Transverse colon (tissue), 4 donors: ENCODE measurements at places on chromosomes 7 and 10. TPM values are rescaled to one million over a fixed set of nuclear protein-coding genes. Genes with fewer than 3 reads are reported as not detected.
A peak's percentile ranks its signal among the peaks of the same experiment; 100 is the strongest.

GRCh38 chr7:25565002-25565401 is 336.7 kb upstream of the NPVF start:
- no peaks in the 10 kb centered on the region for H3K27me3 ChIP-seq
- peak overlapping the region; percentile 58 for H3K27ac ChIP-seq
- H3K4me3 ChIP-seq: no peak overlapping the region
- H3K36me3 ChIP-seq: no peaks in the 10 kb centered on the region
- no peak for DNase-seq

DNA sequence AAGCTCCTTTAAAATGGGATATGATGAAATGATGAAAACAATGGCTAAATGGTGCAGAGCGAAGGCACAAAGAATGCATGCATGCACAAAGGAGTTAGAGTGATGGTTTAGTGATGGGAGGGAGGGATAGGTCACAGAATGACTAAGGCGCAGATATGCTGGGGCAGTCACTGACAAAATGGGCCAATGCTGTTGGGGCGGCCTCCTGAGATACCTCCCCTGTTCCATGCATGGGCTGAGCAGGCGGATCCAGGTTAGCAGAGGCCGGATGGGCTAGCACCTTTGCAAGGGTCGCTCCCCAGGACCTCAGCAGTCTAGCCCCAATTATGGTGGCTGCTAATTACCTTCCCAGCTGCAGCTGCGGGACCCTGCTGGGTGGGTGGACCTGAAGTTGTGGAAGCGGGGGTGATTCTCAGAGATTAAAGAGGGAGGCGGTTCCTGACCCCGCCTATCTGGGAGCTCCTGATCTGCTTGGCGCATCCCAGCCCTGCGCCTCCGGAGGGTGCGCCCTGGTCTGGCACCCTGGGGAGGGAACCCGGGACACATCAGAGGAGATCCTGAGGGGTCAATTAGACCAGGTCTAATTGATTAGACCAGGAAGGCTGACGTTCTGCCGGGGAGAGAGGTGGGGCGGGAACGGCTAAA is 175.0 kb downstream of the CYP26A1 start:
- H3K36me3 ChIP-seq: no peaks in the 10 kb centered on the region
- no peak for DNase-seq
- no peaks in the 10 kb centered on the region for H3K4me1 ChIP-seq
- H3K27me3 ChIP-seq: no peaks in the 10 kb centered on the region
- no peak overlapping the region for H3K4me3 ChIP-seq
- no peak overlapping the region for H3K27ac ChIP-seq

DNA sequence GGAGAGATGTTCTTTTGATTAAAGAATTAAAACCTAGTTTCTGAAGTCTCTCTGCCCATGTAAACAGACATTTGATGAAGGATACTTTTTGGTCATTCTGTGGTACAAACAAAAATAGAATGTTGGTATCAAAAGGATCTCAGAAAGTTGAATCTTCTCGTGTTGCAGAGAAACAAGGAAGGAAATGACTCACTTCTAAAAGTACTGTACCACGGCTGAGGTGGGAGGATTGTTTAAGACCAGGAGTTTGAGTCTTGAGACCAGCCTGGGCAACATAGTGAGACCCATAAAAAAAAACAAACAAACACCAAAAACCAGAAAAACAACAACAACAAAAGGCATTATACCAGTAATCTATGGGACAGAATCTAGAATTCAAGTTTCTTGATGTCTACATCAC is 69.7 kb downstream of the PRSS58 start:
- no peaks in the 10 kb centered on the region for H3K36me3 ChIP-seq
- no peak overlapping the region for H3K4me3 ChIP-seq
- H3K27ac ChIP-seq: no peak overlapping the region
- DNase-seq: no peak
- H3K4me1 ChIP-seq: no peaks in the 10 kb centered on the region
- H3K27me3 ChIP-seq: no peaks in the 10 kb centered on the region

The ECD gene
- total RNA-seq: 23.6 TPM

The SOSTDC1 gene
- total RNA-seq: 23.2 TPM

The PHKG1 gene
- total RNA-seq: 1.6 TPM

The TUBAL3 gene
- total RNA-seq: 0.40 TPM
